Fibroblast of lung (primary cell): ENCODE measurements at places on chromosomes 6 and 20. TPM values are rescaled to one million over a fixed set of nuclear protein-coding genes. Genes with fewer than 3 reads are reported as not detected.

The VGLL2 gene
- total RNA-seq = not detected in 2 replicates

The CLPSL2 gene
- not detected in 2 replicates for total RNA-seq

The SOX18 gene
- not detected in 2 replicates for total RNA-seq

The DSP gene
- total RNA-seq = under 0.01 TPM in 1 of 2 replicates, not detected in the other

The RARS2 gene
- total RNA-seq = 33.6 and 43.8 TPM in 2 replicates

The ZSCAN12 gene
- total RNA-seq = 8.2 and 9.6 TPM in 2 replicates

The CST1 gene
- total RNA-seq = 3.6 TPM in 1 of 2 replicates, not detected in the other

The PRDM1 gene
- total RNA-seq = 2.3 and 5.4 TPM in 2 replicates

The TGM2 gene
- total RNA-seq = 58.6 and 103 TPM in 2 replicates

The RIN2 gene
- total RNA-seq = 41.3 and 61.4 TPM in 2 replicates

The ZBTB12 gene
- 9.5 and 13.2 TPM in 2 replicates for total RNA-seq

The NOTCH4 gene
- total RNA-seq = 0.77 and 0.99 TPM in 2 replicates

The RGS17 gene
- total RNA-seq = 5.9 and 10.2 TPM in 2 replicates

The COMMD7 gene
- total RNA-seq = 26.7 and 39.6 TPM in 2 replicates

The FHL5 gene
- not detected in 2 replicates for total RNA-seq

The COL21A1 gene
- total RNA-seq = 2.3 and 6.9 TPM in 2 replicates

The HLA-DOB gene
- total RNA-seq = under 0.01 and 0.26 TPM in 2 replicates

The FILIP1 gene
- 0.33 and 0.77 TPM in 2 replicates for total RNA-seq

The SPATS1 gene
- total RNA-seq = under 0.01 TPM in 1 of 2 replicates, not detected in the other

The AIF1 gene
- total RNA-seq = not detected in 2 replicates

The GPLD1 gene
- under 0.01 TPM in 2 replicates for total RNA-seq

The HTR1E gene
- total RNA-seq = not detected in 2 replicates

The NKX2-2 gene
- total RNA-seq = not detected in 2 replicates

The ZBP1 gene
- not detected in 2 replicates for total RNA-seq

The PSORS1C2 gene
- total RNA-seq = not detected in 2 replicates

The AFG1L gene
- 5.4 and 5.6 TPM in 2 replicates for total RNA-seq

The TGM3 gene
- total RNA-seq = under 0.01 TPM in 1 of 2 replicates, not detected in the other

The GRIK2 gene
- total RNA-seq = under 0.01 and 0.33 TPM in 2 replicates

The CCN6 gene
- total RNA-seq = not detected in 2 replicates

The MYL9 gene
- 9.2 and 25.4 TPM in 2 replicates for total RNA-seq

The PNLDC1 gene
- total RNA-seq = not detected in 2 replicates

The HSPA1L gene
- total RNA-seq = 2.1 and 3.1 TPM in 2 replicates

The PPP1R3G gene
- 2.1 and 3.3 TPM in 2 replicates for total RNA-seq

The CTAGE9 gene
- not detected in 2 replicates for total RNA-seq

The SIRPB2 gene
- not detected in 2 replicates for total RNA-seq

The SCGN gene
- total RNA-seq = not detected in 2 replicates

The SMLR1 gene
- total RNA-seq = not detected in 2 replicates

The SLC35D3 gene
- total RNA-seq = not detected in 2 replicates

The ACAT2 gene
- total RNA-seq = 37.5 and 121 TPM in 2 replicates

The LY6G6C gene
- total RNA-seq = not detected in 2 replicates

The XKR7 gene
- total RNA-seq = not detected in 2 replicates

The PRRT1 gene
- total RNA-seq = 0.26 and 0.33 TPM in 2 replicates

The KCNK17 gene
- not detected in 2 replicates for total RNA-seq

The MYT1 gene
- total RNA-seq = not detected in 2 replicates

The KCNK16 gene
- not detected in 2 replicates for total RNA-seq

The OPRM1 gene
- not detected in 2 replicates for total RNA-seq

The DZANK1 gene
- 0.77 and 0.83 TPM in 2 replicates for total RNA-seq

The WFDC10B gene
- not detected in 2 replicates for total RNA-seq
